ENCODE measurements at places on chromosomes 5 and 9.
A peak's percentile ranks its signal among the peaks of the same experiment; 100 is the strongest.

DNA sequence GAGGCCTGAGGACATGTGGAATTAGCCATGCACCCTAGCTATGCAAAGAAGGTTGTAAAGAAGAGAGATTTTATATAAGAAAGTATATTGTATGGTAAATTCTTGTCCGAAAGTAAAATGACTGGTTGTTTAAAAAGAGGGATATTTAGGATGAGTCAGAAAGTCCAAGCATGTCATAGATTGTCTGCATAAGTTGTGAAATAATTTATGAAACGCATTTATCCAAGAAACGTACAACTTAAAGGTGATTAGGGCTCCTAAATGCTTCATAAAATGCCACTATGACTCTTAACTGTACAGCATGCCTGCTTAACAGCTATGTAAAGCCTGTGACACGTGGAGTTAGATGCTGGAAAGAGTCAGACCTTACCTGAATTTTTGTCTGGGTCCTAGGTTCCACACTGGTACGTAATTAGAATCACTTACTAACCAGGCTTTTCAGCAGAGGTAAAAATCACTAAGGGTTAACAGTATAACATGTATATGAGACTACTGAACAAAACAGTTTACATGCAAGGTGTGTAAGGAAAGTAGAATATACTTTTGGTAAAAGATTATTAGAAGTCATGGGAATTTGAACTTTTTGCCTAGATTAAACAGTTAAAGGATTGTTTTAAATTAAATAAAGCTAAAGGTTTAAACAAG is 37.0 kb upstream of the ARL15 start:
- no peak for DNase-seq

DNA sequence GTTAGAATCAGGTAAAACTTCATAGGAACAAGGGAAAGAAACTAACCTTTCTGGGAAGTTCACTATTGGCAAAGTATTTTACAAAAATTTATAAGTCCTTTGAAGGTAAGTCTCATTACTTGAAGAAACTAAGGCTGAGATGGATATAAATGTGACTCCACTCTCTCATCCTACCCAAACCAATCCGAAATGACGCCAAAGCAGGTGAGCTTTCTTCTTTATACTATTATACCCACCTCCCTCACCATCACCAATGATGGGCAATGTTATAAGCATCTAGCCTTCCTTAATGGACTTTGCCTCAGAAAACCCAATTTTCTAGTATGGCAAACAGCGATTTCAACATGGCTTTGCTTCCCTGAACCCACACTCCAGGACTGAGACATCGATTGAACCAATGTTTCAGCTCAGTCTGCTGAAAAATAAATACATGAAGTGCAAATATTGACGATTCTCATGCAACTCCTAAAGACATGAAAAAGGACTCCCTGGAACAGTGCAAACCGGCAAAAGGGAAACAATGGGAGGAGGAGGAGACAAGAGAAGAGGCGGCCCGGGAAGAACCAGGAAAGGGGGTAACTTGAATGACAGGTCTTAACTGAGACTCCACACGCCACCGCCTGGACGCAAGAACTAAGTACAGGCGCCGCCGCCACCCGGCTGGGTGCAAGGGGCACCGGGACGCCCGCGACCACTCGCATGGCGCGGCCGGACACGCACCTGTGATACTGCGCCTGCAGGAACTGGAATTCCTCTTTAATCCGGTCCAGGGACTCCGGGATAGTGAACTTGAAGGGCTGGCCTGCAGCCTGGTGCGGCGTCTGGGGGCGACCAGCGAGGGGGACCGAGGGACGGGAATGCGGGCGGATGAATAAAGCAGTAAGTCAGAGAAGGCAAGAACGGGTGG is 2.5 kb downstream of the TLE1 start:
- peak; percentile 87 for DNase-seq

DNA sequence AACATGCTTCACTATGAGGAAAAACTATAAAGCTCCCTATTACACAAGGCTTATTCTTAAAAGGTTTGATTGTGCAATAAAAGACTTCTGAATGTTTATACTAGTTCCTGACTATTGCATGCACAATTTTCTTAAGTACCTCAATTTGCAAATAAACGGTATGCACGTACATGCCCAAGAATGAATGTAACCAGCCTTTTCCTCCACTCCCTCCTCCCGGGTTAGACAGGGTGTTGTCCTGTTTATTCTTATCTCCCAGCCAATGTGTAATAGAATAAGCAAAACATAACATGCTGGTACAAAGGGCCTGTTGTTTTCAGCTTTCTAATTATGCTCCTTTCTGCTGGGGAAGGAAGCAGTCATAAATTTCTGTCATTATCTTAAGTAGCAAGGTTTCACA is 79.1 kb downstream of the AOPEP start:
- DNase-seq = no peak

DNA sequence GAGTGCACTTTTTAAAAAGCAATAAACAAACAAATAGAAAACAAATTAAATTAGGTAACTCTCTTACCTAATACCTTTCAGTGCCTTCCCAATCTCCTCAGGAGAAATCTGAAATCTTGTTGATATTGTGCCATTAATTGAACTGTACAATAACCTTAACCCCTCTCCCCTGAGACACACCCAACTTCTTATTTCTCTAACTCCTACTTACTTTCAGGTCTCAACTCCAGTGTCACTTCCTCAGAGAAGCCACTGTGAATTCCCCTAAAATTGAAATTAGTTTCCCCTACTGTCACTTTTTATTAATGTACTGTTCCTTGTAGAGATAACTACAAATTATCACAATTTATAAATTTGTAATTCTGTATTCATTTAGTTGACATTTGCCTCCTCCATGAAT is 295.3 kb upstream of the TNC start:
- DNase-seq = no peak

DNA sequence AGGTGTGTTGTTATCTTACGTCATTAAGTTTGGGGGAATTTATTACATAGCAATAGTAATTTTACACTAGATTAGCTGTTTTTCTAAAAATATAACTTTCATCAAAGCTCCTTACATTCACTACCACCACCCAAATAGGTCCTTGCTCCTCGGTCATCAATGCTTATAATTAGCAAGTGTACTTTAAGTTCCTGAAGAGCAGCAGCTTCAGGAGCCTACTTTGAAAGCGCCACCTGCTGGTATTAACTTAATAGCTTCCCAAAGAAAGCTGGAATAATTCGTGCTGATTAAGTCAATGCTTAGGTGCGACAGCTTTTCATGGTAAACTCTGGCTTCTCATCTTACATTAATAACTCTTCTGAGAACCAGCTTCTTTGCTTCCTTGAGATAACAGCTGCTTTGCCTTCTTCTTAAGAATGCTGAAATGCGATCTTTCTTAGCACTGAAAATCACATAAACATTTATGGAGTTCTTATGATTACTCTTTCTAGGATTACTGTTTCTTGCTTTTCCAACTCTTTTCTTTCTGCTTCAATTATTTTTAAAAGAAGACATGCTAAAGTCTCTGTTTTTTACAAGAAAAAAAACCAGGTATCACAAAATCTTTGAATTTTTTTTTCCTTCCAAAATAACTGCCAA is 10.0 kb upstream of the C5 start:
- DNase-seq = no peak

Data from H9 (cell line).